ENCODE measurements at places on chromosomes 7 and 10.

GRCh38 chr10:101000915-101001658 lies 1.5 kb downstream of the LZTS2 start:
- H3K27ac ChIP-seq = peak overlapping the region; percentile 90
- no peaks in the 10 kb centered on the region for H3K27me3 ChIP-seq
- H3K4me3 ChIP-seq = peak overlapping the region; percentile 90
- H3K4me1 ChIP-seq = peaks cover 11% of the 10 kb centered on the region
- no peak for DNase-seq
- peaks cover 4% of the 10 kb centered on the region for H3K36me3 ChIP-seq

DNA sequence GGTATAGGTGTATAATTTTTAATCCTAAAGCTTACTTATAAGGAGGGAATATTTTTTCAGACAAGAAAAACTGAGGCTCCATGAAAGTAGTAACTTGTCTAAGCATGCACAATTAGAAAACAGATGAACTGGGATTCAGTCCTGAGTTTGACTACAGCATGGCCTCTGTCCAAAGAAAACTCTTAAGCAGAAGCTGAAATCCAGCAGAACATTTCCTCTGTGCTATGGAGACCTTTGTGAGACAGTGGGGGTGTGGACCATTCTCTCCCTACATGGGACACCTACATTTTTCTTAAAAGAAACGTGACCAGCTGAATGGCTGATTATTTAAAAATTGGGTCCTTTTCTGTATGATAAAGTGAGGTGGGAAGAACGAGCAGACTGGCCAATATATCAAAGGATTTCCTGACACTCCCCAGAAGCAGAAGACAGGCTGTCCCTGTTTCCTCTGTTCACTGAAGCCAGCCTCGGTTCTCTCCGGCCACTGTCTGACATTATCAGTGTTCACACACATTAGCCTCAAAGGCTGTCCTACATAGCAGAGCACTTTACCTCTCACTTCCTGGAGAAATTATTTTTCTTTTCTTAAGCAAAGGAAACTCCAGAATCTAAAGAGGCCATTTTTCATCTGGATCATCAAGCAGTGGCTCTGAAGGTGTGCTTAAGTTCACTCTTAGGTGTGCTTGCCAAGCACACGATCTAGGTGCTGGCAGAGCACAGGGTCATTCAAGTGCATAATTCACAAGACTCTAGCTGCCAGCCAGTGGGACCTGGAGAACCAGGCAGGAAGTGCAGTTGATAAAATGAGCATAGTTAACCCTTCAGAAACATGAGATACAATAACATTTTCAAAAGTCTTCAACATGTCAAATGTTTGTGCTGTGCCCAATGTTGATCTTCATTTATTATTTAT lies 40.4 kb upstream of the KIAA1217 start:
- DNase-seq = no peak
- no peak overlapping the region for H3K27ac ChIP-seq
- H3K27me3 ChIP-seq = no peaks in the 10 kb centered on the region

- no peak overlapping the region for H3K27ac ChIP-seq
- no peaks in the 10 kb centered on the region for H3K27me3 ChIP-seq
- peaks cover 16% of the 10 kb centered on the region for H3K36me3 ChIP-seq
- DNase-seq = no peak
Observed at GRCh38 chr10:96896884-96897589, 64.9 kb downstream of the LCOR start.

DNA sequence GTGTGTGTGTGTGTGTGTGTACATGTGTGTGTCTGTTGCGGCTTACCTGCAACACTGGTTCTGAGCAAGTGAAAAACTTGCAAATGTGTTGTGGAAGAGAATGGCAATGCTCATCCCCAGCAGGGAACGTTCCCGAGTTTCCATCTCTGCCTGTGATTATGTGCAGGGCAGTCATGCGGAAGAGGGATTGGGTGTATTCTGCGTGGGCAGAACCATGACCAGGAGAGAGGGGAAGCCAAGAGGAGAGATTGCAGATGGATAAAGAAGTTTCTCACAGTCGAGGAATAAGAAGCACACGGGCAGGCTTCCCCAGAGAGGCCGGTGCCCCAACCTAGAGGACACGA lies 99.9 kb downstream of the CTBP2 start:
- H3K27me3 ChIP-seq = no peaks in the 10 kb centered on the region
- peak overlapping the region; percentile 61 for H3K4me3 ChIP-seq

- no peak overlapping the region for H3K27ac ChIP-seq
- no peak overlapping the region for H3K4me3 ChIP-seq
- peaks cover 4% of the 10 kb centered on the region for H3K4me1 ChIP-seq
- DNase-seq = no peak
Observed at GRCh38 chr10:108469940-108470339, 1305.4 kb upstream of the SORCS1 start.

DNA sequence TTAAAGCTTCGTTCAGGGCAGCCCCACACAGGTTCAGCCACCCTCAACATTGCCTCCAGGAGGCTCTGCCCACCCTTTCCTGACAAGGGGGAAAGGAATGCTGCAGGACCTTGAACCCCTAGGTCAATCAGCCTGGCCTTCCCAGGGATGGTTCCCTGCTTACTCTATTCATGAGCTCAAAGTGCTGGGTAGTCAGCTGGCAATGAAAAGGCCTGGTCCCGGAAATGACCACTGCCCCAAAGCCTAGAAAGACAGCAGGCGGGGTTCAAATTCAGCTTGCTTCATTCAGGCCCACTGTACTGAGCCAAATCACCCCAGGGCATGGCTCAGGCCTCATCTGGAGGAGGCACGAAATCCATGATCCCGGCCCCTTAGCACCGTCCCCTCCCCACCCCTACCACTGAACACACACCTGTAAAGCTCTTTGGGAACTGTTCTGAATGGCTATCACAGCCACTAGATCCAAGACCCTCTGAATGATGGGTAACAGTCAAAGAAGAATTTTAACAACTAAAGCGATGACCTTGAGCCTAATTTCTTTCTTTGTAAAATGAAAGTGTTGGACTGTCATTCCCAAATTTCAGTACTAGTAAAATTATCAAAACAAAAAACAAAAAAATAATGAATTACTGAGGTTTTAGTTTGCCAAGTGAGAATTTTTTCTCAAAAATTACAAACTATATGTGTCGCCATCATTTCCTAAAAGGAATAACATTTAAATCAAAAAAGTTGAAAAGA lies 1.0 kb downstream of the URGCP start:
- H3K4me1 ChIP-seq = peaks cover 21% of the 10 kb centered on the region
- peak overlapping the region; percentile 93 for H3K27ac ChIP-seq
- peak overlapping the region; percentile 96 for H3K4me3 ChIP-seq
- DNase-seq = no peak
- H3K27me3 ChIP-seq = no peaks in the 10 kb centered on the region
- peaks cover 6% of the 10 kb centered on the region for H3K36me3 ChIP-seq

GRCh38 chr10:14904316-14904732 lies 25.7 kb downstream of the SUV39H2 start:
- no peaks in the 10 kb centered on the region for H3K4me1 ChIP-seq
- H3K4me3 ChIP-seq = no peak overlapping the region
- no peak overlapping the region for H3K27ac ChIP-seq
- DNase-seq = no peak
- H3K27me3 ChIP-seq = no peaks in the 10 kb centered on the region

DNA sequence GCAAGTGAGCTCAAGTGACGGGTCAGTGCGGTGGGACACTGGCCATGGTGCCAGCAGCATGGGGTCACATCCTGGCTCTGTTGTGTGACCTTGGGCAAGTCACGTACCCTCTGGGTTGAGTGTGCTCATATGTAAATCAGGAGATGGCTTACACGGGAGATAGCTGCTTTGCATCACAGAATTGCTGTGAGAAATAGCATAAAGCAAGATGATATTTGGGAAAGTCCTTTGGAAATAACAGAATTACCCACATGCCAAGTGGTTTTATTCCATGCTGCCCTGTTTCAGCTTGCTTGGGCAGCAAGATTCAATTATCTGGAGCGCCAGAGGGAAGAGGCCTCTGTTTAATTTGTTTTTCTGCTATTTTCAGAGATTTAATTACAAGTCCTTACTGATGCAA lies 48.9 kb downstream of the LYZL2 start:
- H3K27ac ChIP-seq = no peak overlapping the region
- DNase-seq = no peak
- H3K4me1 ChIP-seq = peaks cover 28% of the 10 kb centered on the region
- H3K36me3 ChIP-seq = no peaks in the 10 kb centered on the region
- no peaks in the 10 kb centered on the region for H3K27me3 ChIP-seq
- no peak overlapping the region for H3K4me3 ChIP-seq

All from type B pancreatic cell (in vitro differentiated cells).